ENCODE measurements at places on chromosomes 2 and 18.

DNA sequence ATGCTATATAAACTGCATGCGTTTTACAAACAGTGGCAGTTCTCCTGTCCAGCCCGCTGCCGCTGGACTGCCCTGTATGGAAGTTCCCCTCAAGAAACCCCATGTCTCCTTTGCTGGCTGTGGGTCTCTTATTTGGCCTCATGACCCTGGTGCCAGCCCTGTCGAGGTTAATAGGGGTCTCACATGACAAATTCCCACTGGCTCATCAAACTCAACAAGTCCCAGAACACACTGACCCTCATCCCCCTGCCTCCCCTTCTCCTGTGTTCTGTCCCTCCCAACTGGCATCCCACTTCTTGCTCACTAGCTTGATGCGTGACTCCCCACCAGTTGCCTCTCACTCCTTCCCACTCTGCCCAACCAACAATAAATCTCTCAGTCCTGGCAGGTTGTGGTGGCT is 137.6 kb upstream of the HS6ST1 start:
- DNase-seq: no peak

DNA sequence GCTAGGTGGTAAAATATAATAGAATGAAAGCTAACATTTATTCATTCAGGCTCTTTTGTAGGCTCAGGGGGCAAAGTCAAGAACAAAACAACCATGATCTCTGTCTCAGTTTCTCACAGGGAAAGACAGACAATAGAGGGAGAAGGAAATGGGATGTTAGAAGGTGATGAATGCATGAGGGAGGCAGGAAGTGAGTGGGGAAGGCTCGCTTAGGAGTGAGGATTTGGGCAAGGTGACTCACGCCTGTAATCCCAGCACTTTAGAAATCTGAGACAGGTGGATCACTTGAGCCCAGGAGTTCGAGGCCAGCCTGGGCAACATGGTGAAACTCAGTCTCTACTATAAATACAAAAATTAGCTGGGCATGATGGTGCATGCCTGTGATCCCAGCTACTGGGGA is 88.4 kb downstream of the CTIF start:
- no peak for DNase-seq

GRCh38 chr2:105143467-105144151 is 97.9 kb upstream of the GPR45 start:
- no peak for DNase-seq

- no peak for DNase-seq
These were observed 112.9 kb downstream of the CDK15 start for GRCh38 chr2:201919308-201919634.

GRCh38 chr18:49161627-49162026 is 210.9 kb upstream of the SMAD7 start:
- DNase-seq: no peak

- DNase-seq: no peak
These were observed 364.5 kb downstream of the MTX2 start for GRCh38 chr2:176633754-176634153.

DNA sequence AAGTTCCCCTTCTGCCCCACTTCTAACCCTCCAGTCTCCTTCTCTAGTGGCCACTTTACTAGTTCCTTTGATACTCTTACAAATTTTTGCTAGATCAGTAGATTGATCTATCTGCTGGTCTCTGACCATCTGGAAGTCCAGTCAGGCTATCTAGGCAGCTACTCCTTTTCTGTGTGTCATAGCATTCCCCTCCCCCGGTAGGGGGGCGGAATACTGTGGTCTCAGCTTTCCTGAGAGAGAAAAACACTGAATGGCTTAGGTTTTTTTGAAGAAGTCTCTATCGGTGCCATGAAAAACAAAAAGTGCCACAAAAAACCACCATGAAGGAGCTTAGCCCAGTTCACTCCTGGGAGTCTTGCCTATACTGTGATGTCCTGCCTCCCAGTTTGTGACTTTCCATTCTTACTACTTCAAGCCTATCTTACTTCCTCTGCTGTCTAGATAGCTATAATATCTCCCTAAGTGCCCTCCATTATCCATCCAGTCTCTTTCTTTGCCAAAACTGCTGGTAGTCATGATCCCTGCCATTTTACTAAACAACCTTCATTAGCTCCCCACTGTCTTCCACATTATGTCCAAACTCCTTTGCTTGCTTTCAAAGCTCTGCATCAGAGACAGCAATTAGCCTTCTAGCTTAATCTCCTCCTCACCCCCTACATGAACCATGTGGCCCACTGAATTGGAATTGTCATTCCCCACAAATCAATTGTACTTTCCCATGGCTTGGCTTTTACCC is 29.9 kb downstream of the TPGS2 start:
- DNase-seq: no peak

- DNase-seq: no peak
These were observed 92.3 kb downstream of the STK39 start for GRCh38 chr2:168155046-168155445.

- DNase-seq: no peak
These were observed 56.1 kb upstream of the FHL2 start for GRCh38 chr2:105454801-105455485.

DNA sequence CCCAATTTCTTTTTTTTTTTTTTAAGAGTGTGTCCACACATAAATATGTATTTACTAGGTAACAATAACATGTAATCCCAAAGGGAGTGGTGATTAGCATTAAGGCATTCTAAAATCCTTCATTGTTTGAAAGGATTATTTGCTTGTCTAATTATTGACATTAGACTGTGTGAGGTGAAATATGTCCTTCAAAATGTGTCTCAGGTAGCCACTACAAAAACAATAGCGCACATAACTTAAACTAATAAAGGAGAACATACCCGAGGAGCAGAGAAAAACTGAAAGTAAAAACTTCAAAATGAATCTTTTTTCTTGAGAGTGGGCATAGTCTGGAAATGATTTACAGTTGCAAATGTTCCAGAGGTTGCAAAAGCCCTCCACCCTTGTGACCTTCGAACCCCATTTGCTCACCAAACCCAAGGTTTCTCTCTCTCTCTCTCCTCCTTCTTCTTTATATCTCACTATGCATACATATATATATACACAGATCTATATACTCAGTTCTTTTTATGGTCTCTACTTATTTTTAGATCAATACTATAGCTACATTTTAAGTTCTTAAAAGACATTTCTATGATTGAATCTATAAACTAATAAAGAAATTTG is 24.4 kb upstream of the FRZB start:
- DNase-seq: no peak

All from NK-92 treated with Interleukin-12 subunit alpha and Interleukin-12 subunit beta, amount 100 ng/mL, for 24 hours (cell line).